ENCODE measurements at places on chromosomes 5 and 9.
A peak's percentile ranks its signal among the peaks of the same experiment; 100 is the strongest.

GRCh38 chr9:15220658-15221318, 86.2 kb downstream of the TTC39B start:
- DNase-seq, result no peak

DNA sequence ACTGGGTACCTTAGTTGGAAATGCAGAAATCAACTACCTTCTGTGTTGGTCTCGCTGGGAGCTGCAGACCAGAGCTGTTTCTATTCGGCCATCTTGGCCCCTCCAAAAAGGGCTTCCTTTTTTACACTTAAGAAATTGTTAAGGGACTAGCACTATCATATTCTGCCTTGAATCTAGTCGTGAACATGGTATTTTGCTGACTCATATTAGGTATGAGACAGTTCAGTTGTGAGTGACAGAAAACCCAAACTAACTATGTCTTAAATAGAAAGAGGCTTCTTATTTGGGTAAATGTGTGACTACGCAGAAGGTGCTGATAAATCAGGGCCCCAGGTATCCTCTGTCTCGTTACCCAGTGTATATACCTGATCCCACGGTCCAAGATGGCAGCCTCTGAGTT, 298.2 kb downstream of the EDIL3 start:
- DNase-seq, result no peak

GRCh38 chr9:4704129-4704528, 24.8 kb downstream of the CDC37L1 start:
- DNase-seq, result no peak

DNA sequence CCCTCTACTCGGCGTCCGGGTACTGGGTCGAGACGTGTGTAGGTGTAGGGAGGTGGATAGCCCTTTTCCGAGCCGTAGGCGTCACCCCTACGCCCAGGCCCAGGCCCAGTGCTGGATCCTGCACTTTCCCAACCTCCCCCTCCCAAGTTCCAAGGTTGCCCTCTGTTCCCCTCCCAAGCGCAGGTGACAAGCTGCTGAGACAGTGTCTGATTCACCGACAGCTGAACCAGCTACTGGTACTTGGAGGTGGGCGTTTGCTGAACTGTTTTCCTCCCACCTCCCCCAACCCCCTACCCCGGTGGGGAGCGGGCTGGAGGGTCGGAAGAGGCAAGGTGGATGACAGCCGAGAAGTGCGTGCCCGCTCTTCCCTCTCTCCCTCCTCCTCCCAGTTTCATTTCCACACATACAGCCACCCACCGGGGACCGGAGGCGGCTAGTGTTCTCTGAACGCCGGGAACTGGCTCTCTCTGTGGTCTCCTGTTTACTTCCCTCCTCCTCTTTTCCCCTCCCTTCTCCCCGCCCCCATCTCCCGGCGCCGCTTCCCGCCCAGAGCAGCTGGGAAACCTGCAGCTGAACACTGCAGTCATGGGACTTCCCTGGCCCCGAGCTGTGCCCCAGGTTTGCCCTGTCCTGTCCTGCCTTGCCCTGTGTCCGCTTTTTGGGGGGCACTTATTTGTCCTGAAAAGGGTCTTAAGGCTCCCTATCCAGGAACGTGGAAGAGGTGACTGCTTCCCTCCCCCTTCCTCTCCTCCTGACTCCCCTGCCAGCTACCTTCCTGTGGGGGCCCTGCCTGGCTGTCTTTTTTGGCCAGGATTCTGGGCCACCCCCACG, 6.2 kb upstream of the KLF9 start:
- DNase-seq, result peak; percentile 63

DNA sequence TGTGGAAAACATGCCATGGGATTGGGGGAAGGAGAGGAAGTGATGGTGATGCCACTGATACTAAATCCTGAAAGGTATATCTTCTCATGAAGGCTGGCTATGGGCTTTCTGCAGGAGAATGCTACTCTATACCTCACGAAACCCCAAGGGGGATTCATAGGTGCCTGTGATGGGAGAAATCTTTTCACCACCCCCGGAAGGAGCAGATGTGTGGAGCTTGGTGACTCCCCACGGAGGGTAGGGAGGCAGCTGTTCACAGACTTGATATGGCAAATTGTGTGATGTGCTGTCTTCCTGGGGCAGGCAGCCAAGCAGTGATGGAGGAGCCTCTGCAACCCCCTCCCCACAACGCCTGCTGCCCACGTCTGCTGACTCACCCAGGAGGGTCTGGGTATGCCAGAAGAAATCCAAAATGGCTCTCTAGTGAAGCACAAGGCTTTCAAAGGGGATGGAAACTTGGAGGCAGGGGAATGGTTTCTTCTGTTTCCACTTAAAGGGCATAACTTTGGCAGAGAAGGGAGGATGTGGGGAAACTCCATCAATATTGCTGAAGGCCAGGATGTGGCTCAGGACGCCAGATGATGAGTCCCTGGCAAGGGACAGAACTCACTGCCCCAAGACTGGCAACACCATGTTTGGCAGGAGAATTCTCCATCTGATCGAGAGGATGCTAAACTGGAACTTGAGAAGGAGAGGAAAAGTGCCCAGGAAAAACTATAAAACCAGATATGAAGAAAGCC, 188.3 kb downstream of the GABBR2 start:
- no peak for DNase-seq

DNA sequence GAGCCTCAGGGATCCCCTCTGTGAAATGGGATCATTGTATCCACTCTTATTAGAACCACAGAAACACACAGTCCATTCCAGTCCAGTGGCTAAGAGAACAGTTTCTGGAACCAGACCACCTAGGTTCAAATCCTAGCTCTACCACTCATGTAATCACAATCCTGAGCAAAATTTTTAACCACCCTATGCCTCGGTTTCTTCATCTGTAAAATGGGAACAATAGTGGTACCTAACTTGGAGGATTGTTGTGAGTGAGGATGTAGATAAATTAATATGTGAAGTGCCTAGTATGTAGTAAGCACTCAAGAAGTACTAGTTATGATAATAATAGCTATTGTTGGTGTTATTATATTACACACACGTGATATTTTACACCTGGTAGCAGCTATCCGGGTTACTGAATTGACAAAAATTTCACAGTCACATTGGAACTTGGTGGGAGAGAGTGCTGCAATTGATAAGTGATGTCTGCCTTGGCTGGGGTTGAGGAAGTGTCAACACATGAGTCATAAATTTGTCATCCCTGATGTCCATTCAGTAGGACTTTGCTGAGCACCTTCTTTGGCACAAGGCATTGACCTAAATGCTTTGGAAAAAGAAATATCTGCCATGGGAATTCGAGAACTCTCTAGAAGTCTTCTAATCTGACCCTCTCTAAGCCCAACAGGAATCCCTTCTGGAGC, 68.4 kb downstream of the COL27A1 start:
- DNase-seq, result no peak

DNA sequence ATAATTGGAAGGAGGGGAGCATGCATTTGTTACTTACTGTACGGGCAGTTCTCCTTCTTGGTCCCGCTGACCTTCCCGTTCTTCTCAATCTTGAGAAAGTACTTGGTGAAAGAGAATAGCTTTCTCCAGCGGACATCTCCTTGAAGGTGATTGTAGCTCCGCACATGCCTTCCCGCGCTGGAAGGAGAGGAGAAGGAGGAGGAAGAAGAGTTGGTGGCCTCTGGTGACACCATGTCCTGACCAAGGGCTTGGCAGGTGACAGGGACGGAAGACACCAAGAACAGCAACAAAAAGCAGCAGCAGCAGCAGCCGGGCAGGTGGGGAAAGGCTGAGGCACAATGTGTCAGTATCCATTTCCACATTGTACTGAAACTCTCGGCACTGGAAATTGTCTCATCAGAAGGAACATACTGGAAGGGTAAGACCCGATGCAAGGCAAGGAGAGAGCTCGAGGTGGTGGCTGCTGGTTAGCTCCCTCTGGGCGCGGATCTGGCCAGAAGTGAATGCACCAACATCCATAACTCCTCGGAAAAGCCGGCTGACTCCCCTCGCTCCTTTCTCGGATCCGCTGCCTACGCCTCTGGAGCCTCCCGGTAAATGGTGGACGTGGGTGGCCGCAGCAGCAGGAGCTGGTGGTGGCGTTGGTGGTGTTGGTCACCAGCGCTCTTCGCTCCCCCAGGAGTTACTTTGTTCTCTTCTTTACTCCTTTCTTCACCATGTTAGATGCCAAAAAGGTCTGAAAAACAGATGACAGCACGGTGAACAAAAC, 715 bp downstream of the FGF10 start:
- DNase-seq, result no peak

DNA sequence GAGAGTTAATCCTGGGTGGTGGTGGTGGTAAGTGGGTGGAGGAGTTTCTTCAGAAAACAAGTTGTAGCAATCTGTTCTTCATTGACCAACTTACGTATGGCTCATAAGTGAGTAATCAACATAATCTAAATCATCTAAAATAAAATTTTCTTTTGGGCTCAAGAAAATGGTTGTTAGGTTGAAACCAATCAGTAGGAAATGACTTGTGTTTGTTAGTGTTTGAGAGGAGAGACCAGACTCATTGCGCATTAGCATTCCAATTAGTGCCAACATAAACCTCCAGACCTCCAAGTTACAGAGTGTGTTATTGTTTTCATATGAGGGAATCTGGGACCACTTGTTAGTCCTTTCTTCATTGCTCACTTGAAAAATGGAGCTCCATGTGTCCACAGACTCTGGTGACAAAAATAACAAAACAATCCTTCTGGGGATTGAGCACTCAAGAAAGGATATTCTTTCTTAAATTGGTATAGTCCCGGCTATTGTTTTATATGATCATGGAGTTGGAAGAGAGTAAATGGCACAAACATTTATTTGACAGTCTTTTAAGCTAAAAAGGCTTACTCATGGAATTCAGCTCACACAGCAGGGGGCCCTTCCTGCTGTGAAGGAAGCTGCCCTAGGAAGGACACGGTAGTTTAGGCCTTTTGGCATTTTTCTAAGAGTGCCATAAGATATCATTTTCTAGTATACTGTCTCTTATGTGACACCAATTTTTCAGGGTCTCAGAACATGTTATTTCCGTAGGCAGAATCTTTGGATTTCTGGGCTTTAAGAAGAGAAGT, 441.1 kb downstream of the EBF1 start:
- no peak for DNase-seq

GRCh38 chr5:126531543-126532120, 63.4 kb downstream of the ALDH7A1 start:
- no peak for DNase-seq

DNA sequence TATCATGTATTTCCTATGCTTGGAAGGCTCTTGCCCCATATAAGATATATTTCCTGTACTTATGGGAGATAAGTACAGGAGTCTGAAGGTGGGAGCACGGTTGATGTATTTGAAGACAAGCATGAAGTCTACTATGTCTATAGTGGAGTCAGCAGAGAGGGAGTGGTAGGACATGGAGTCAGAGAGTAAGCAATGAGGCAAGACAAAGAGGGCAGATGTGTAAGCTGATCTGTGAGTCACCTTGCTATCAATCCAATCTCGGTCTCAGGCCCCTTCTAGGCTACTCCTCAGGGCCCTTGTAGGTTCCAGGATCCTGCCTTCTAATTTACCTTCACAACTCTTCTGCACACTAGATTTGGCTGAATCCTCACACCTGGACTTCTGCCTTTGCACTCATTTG, 105.5 kb downstream of the MACIR start:
- DNase-seq, result no peak

DNA sequence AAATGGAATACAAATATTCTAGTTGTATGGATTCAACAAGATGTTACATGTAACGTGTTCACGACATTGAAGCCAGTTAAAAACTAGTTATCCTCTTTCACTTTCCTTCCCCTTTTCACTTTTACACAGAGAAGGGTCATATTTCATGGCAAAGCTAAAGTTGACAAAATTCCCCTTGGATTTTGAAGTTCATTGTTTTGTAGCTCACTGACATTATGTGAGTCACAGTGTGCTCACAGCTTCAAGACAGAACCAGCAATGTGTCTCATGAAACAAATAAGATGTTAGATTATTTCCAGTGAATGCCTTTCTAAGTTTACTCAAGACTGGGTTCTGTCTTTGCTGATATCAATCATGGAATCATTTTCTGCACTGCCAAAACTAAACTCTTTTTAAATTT, 535.5 kb upstream of the GRIN3A start:
- no peak for DNase-seq

DNA sequence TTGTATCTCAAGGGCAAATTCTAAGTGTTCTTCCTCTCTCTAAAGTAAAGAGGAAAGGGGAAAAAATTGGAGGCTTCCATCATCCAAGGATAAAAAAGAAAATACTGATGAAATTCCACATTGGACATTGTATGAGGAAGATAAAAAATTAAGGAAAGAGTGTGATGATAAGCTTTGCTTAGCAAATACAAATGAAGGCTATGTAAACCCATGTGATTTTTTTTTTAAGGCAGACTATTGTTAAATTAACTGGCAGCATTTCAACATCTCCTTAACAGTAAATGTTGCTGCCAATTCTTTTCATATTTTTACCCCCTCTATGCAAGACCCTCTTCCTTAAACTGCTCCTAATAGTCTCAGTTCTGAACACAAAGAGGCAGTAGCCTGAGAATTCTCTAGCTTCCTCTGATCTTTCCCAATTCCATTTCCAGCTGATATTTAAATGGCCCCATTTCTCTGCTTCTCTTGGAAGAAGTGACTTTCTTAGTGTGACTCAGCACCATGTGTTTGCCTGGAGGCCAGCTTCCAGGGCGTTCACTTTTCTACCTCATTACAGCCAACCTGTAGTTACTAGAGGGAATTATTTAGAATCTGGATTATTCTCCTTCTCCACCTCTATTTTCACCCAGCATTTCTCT, 159.7 kb downstream of the TLE1 start:
- no peak for DNase-seq

- DNase-seq, result no peak
These were observed 32.7 kb downstream of the ERAP1 start for GRCh38 chr5:96775050-96775449.

DNA sequence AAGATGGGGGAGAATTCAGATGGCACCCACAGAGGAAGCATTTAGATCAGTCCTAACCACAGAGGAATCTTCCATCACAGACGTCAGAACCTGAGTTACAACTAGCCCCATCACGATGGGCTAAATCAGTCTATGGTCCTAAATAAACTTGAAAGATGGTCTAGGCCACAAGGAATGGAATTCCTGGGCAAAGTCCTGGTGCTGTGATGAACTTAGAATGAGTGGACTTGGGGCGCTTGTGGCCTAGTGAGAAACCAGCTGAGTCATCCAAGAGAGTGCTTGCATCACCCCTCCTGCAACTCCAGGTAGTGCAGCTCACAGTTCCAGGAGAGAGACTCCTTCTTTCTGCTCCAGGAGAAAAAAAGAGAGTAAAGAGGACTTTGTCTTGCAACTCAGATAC, 722.9 kb upstream of the RGMB start:
- DNase-seq, result no peak

- no peak for DNase-seq
These were observed 23.1 kb downstream of the SKP1 start for GRCh38 chr5:134153657-134154056.

DNA sequence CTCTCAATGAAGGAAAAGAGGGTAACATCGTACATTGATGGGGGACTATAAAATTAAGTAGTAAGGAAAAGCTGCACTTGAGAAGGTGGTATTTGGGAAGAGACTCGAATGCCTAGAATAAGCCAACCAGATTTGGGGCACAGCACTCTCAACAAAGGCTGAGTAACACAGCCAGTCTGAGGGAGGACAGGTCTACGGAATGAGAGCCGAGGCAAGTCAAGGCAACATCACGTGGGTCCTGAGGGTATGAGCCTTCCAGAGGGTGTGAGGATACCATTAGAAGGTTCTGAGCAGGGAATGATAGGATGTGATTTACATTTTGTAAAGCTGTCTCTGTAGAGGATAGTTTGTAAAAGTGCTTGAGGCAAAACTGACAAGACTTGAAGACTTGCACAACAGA, 434.1 kb downstream of the RAB3C start:
- DNase-seq, result no peak

- DNase-seq, result no peak
These were observed 1150.7 kb upstream of the WWC1 start for GRCh38 chr5:167140548-167141291.

GRCh38 chr5:172725785-172726184, 45.2 kb downstream of the DUSP1 start:
- no peak for DNase-seq
